Aorta (tissue), 5 donors: ENCODE measurements at places on chromosomes 2 and 18.
A peak's percentile ranks its signal among the peaks of the same experiment; 100 is the strongest.

DNA sequence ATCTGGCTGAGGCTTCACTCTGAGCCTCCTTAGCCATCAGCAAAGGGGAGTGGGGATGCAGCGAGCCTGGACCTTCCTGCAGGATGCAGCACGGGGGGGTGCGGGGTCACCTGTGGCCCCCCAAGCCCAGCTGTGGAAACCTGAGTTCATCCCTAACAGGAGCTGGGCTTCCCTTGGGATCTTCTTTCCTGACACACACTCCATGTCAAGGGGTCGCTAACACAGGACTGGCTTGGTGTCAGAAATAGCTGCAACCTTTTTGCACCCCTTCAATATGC lies 174.7 kb downstream of the RTP5 start:
- no peak overlapping the region for H3K4me3 ChIP-seq
- no peak for DNase-seq
- no peak overlapping the region for H3K27ac ChIP-seq
- H3K27me3 ChIP-seq = no peaks in the 10 kb centered on the region
- no peaks in the 10 kb centered on the region for H3K4me1 ChIP-seq
- no peaks in the 10 kb centered on the region for H3K36me3 ChIP-seq

DNA sequence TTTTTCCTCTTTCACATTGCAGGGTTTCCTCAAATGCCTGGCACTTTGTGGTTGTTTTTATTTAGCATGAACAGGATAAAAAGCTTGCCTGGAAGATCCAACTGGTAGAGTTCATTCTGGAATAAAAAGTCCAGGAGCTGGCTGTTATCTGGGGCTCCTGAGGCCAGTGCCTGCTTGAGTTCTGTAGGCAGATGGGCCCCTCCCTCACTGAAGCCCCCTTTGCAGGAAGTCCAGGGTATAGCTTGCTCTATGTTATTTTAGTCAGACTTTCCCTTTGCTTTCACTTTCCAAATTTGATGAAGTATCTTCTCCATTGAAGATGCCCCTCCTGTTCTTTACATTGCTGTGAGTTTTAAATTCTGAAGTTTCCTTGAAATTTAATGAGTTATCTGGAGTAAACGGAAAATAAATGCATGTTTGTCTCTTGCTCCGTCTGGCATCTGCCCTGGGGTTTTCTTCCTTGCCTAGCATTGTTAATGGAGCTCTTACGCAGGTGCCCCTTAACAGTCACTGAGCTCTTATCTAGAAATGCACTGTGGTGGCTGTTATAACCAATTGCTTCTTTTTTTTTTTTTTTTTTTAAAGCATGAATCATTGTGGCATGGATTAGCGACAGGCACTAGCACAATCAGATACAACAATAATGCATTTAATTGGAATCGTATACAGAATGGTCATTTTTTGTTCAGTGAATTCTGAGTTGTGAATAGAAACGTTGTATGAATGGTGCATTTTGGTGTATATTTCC lies 27.0 kb upstream of the LPIN1 start:
- H3K36me3 ChIP-seq = no peaks in the 10 kb centered on the region
- H3K4me3 ChIP-seq = no peak overlapping the region
- H3K4me1 ChIP-seq = no peaks in the 10 kb centered on the region
- H3K27ac ChIP-seq = no peak overlapping the region
- no peak for DNase-seq
- no peaks in the 10 kb centered on the region for H3K27me3 ChIP-seq

DNA sequence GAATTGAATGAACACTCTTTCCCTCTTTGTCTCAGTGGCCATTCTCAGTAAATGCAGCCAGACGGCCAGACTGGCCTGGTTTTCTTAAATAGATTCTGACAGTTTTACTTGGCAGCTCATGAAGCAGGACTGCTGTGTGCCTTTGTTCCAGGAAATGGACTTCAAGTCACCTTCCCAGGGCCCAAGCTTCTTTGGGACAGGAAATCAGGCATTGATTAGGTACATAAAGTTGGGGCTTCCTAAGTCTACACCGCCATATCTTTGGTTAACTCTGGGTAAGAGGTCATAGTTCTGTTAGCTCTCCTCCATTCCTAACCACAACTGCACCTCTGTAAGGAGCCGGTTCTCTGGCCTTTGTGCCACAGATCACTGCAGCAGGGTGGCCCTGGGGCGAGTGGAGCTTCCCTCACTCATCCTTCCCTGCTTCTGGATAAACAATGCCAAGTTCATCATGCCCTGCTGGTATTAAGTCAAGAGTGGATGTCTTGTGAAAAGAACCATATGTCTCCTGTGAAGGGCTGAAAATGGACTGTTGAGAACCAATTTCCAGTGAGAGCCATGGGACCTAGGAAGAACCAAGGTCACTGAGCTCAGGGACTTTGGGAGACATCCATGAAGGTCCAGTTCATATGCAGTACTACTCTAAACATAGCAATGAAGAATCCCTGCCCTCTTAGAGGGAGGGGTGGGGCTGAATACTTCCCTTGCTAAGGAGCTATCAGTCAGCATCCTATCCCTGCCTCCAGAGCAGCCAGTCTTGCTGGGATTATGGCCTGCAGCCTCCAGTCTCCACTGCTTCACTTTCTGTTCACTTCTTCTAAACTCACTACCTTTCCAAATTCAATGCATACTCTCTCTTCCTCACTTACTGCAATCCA lies 122.6 kb upstream of the XPO1 start:
- H3K36me3 ChIP-seq = no peaks in the 10 kb centered on the region
- no peak overlapping the region for H3K4me3 ChIP-seq
- peaks cover 5% of the 10 kb centered on the region for H3K4me1 ChIP-seq
- peak overlapping the region; percentile 58 for H3K27ac ChIP-seq

- H3K36me3 ChIP-seq = no peaks in the 10 kb centered on the region
- no peaks in the 10 kb centered on the region for H3K27me3 ChIP-seq
- H3K27ac ChIP-seq = no peak overlapping the region
- H3K4me1 ChIP-seq = no peaks in the 10 kb centered on the region
- H3K4me3 ChIP-seq = no peak overlapping the region
- DNase-seq = no peak
Measured at GRCh38 chr2:159106109-159106508, 137.7 kb downstream of the TANC1 start.

DNA sequence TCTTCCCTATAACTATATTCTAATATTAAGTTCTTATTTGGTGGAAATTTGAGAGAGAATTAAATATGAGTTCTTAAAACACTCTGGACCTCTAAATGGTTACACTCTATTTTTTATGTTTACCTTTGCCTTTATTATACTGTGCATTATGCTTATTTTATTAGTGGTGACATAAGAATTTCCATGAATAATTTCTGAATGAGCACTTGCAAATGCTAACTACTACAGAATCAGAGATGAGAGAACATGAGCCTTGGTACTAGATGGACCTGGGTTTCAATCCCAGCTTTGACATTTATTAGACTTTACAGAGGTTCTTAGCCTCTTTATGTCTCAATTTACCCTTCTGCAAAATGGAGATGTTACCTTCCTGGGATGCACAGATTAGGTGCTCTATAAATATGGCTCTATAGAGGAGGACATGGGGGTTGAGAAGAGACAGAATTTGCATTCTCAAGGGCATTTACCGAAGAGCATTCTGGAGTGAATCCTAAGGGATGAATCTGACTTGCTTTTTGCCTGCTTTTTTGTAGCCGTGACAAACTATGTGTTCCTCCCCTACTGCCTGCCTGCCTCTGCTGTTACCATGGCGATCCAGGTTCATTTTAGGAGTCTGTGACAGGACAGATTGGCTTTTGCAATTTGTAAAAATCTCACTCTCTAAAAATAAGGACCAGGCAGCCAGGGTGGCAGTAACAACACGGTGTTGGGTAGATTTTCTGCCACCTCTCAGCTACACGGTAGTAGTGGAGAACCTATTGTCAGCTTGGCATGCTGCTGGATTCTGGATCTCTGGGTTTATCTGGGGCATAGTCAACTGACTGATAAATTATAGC lies 20.7 kb upstream of the CNRIP1 start:
- H3K27me3 ChIP-seq = no peaks in the 10 kb centered on the region
- DNase-seq = no peak
- H3K27ac ChIP-seq = no peak overlapping the region
- no peaks in the 10 kb centered on the region for H3K4me1 ChIP-seq

DNA sequence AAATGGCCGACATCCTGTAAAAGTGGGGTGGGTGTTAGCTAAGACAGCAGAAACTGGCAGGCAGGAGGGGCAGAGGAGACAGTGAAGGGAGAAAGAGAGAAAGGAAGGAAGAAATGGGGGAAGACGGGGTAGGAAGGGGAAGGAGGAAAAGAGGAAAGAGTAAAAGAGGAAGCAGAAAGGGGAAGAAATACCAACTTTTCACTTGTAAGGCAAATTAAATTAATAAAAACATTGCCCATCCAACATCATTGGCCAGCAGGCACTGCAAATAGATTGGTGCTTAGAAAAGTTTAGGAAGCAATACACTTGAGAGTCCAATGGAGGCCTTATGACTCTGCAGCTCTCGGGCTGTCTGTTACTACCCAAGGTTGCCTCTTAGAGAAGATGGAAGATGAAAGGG lies 116.7 kb downstream of the TNS1 start:
- DNase-seq = no peak
- no peaks in the 10 kb centered on the region for H3K27me3 ChIP-seq
- H3K4me3 ChIP-seq = no peak overlapping the region
- H3K27ac ChIP-seq = peak overlapping the region; percentile 11

DNA sequence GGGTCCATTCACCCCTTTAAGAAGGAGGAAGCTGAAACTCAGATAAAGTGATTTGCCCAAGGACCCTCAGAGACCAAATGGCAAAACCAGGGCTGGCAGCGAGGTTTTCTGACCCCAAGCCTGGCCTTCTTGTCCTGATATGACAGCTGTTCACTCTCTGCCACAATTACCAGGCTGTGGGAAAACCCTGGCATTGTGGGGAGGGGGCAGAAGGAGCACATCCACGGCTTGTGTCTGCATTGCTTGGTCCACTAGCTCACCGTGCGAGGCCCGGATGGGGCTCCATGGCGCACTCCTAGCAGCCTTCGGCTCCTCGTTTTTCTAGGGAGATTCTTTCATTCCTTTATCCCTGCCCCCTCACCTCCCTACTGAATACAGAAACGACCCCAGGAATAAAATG lies 143.4 kb upstream of the SIX2 start:
- no peak overlapping the region for H3K27ac ChIP-seq
- no peaks in the 10 kb centered on the region for H3K4me1 ChIP-seq
- H3K36me3 ChIP-seq = no peaks in the 10 kb centered on the region
- DNase-seq = no peak
- H3K4me3 ChIP-seq = no peak overlapping the region

DNA sequence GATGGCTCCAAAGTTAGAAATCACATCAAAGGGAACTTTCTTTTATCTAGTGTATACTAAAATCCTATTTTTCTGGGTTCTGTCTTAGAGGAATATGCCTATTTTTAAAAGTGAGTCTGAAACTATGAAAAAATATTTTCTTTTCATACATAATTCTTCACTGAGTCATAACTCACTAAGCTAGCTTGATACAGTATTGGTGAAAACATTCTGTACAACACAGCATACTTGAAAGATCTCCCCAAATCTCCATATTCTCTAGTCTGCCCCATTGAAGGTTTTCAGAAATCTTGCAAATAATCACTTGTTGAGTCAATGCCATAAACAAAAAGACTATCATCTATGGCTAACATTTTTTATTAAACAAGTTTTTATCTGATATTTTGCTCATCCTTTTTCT lies 44.5 kb downstream of the COL3A1 start:
- no peaks in the 10 kb centered on the region for H3K36me3 ChIP-seq
- no peak for DNase-seq
- no peak overlapping the region for H3K4me3 ChIP-seq
- peaks cover 11% of the 10 kb centered on the region for H3K4me1 ChIP-seq
- H3K27me3 ChIP-seq = no peaks in the 10 kb centered on the region

GRCh38 chr18:32372047-32372380 lies 98.7 kb downstream of the GAREM1 start:
- H3K4me1 ChIP-seq = peaks cover 3% of the 10 kb centered on the region
- no peak for DNase-seq
- no peak overlapping the region for H3K4me3 ChIP-seq
- H3K27me3 ChIP-seq = no peaks in the 10 kb centered on the region

GRCh38 chr2:241947876-241948275 lies 78.3 kb downstream of the RTP5 start:
- no peak overlapping the region for H3K27ac ChIP-seq
- H3K4me1 ChIP-seq = no peaks in the 10 kb centered on the region
- no peak for DNase-seq
- no peak overlapping the region for H3K4me3 ChIP-seq

DNA sequence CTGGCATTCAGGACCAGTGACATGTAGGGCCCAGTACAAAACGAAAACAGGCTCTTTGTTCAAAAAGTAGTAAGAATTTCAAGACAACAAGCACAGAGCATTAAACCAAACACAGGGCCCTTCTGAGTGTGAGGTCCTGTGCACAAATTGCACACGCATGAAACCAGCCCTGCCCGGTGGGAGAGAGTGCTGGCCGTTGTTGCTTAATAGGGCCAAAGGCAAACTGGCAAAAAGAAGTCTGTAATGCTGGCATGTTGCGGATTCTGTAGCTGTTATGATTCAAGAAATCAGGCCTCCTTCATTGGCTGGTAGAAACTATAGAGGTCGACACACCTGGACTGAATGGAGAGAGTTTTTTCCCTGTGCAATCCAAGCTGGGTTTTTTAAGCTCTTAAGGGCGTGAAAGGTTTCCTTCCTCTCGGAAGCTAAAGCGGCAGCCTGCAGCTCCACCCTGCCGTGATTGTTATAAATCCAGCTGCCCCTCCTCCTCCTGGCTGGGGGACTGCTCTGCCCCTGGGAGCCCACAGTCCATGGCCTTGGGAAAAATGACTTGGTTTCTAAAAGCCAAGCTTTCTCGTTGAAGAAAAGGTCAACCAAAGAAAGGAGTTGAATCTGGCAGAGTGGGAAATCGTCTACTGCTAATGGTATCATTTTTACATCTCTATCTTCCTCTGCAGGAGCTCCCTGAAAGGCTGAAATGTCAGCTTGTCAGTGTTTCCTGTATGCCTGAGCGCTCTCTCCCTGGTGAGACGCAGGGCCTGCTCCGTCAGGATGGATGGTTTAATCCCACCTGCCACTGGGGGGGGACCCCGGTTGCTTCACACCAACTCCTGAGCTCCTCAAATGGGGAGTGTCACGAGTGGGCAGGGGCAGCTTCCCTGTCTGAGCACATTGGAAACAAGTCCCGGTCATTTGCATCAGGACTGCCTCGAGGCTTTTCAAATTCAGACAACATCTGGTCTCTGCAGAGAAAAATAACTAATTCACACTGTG lies 143.6 kb downstream of the ALPK2 start:
- DNase-seq = no peak
- H3K36me3 ChIP-seq = no peaks in the 10 kb centered on the region
- no peak overlapping the region for H3K27ac ChIP-seq
- no peak overlapping the region for H3K4me3 ChIP-seq

DNA sequence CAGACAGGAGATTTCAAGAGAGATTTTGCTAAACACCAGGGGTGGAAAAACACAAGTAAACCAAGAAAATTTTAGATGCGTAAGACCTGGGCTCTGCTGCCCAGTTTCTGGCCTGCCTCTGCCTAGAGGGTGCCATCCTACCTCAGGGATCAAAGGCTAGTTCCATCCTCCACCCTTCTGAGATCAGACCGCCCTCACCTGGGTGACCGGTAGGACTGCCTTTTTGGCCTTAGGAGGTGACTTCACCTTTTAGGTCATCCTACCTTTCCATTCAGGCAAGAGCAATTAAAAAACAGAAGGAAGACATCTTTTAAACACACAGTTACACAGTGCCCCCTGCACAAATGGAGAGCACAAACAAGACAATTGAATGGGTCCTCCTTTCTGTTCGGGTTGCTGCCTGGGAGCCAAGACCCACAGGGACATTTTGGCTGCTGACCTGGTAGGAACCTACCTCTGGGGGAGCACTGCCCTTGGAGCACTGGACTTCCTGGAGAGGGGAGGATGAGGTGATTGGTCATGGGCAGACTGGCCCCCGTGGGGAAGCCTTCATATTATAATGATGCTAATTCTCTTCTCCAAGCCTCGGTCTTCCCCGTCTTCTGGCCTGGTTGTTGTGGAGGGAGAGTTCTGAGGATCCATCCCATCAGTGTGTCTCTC lies 3.1 kb downstream of the PSD4 start:
- DNase-seq = no peak
- H3K27ac ChIP-seq = no peak overlapping the region
- H3K4me1 ChIP-seq = no peaks in the 10 kb centered on the region
- no peaks in the 10 kb centered on the region for H3K27me3 ChIP-seq
- no peak overlapping the region for H3K4me3 ChIP-seq
